ENCODE measurements at places on chromosomes 6 and 20. TPM values are rescaled to one million over a fixed set of nuclear protein-coding genes. Genes with fewer than 3 reads are reported as not detected.

- DNase-seq: peak; percentile 53
Measured at GRCh38 chr6:168956884-168957730, 296.5 kb downstream of the THBS2 start.

DNA sequence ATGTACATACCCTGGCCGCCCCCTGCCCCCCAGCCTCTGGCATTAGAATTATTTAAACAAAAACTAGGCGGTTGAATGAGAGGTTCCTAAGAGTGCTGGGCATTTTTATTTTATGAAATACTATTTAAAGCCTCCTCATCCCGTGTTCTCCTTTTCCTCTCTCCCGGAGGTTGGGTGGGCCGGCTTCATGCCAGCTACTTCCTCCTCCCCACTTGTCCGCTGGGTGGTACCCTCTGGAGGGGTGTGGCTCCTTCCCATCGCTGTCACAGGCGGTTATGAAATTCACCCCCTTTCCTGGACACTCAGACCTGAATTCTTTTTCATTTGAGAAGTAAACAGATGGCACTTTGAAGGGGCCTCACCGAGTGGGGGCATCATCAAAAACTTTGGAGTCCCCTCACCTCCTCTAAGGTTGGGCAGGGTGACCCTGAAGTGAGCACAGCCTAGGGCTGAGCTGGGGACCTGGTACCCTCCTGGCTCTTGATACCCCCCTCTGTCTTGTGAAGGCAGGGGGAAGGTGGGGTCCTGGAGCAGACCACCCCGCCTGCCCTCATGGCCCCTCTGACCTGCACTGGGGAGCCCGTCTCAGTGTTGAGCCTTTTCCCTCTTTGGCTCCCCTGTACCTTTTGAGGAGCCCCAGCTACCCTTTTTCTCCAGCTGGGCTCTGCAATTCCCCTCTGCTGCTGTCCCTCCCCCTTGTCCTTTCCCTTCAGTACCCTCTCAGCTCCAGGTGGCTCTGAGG, 7.6 kb downstream of the CDKN1A start:
- DNase-seq: no peak

The PHACTR3 gene
- 1.6 TPM for total RNA-seq

The OR2J2 gene
- total RNA-seq: not detected

- peak; percentile 74 for DNase-seq
Measured at GRCh38 chr6:52162940-52163908, 23.0 kb upstream of the IL17A start.

GRCh38 chr20:34271956-34272355, 30.7 kb downstream of the ASIP start:
- DNase-seq: peak; percentile 70

DNA sequence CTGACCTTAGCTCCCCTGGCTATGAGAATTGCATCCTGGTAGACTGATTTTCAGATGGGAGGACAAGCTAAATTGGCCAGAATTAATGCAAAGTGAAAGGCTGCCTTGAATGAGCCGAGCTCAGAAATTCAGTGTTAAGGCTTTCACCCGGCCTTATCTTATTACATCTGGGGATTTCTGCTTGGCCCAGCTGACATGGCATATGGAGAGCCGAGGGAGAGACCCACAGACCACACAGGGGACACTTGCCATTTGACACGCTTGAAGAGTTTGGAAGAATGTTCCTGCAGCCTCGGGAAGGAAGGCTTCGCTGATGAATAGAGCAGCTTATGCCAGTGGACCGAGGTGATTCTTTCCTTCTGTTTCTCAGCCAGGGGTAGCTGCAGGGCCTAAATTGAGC, 9.0 kb downstream of the MOCS3 start:
- peak; percentile 71 for DNase-seq

DNA sequence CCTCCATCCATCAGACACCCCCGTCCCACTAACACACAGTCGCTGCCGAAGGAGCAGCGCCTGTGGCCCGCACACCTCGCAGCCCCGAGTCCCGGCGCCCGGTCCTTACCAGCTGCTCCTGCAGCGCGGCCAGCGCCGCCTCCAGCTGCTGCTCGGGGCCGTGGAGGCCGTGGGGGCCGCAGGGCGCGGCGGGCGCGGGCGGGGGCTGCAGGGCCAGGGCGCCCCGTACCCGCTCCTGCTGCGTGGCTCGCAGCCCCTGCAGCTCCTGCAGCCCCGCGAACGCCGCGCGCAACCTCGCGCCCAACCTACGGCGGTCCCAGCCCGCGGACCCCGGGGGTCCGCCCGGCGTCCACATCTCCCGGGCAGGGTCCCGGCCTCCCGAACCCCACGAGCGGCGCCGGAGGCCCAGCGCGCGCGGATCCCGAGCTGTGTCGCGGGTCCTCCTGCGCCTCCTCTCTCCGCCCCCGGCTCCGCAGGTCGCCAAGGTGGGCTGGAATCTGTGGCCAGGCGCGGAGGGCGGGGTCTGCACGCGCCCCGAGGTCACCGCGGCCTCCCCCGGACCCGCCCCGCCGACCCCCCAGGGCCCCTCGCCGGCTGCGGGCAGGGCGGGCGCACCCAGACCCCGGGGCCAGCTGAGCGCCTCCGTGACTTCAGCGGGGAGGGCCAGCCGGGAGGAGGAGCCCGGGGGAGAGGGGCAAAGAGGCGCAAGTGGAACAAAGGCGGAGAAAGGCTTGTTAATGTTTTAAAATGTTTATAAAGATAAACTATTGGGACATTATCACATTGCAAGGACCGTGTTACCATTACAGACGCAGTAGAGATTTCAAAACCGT, at the start of gene DACT2:
Gene DACT2 (minus strand): TSS at position 499 of the 833 bp plus-strand sequence. CDS start 144 bp downstream, at position 355.
- no peak for DNase-seq

The HLA-DMA gene
- 1.9 TPM for total RNA-seq

The KIF13A gene
- total RNA-seq: 23.3 TPM

All from renal cortical epithelial cell (primary cell).